Stimulated activated CD4-positive, alpha-beta T cell treated with anti-CD3 and anti-CD28 coated beads, Interleukin-4, amount 100 ng/mL, for 4 hours (primary cell): ENCODE measurements at places on chromosomes 4 and X.

DNA sequence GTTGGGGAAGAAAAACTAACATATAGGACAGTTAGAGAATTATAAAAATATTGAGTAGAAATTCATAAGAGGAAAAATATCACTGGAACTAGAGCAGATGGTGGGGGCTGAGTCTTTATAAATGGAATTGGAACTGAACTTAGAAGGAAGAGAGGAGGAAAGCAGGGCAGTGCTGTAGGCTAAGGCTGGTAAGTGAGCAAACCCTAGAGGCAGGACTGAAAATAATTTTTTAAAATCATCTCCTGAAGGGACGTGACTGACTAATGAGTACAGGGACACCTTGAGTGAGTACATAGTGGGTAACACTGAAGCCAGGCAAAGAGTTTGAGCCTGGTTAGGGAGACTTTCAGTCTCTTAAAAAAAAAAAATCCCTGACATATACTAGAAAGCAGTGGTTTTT, 63.3 kb downstream of the GALNT7 start:
- DNase-seq, result no peak

GRCh38 chrX:56728752-56729151, 291 bp upstream of the NBDY start:
- peak; percentile 6 for DNase-seq

DNA sequence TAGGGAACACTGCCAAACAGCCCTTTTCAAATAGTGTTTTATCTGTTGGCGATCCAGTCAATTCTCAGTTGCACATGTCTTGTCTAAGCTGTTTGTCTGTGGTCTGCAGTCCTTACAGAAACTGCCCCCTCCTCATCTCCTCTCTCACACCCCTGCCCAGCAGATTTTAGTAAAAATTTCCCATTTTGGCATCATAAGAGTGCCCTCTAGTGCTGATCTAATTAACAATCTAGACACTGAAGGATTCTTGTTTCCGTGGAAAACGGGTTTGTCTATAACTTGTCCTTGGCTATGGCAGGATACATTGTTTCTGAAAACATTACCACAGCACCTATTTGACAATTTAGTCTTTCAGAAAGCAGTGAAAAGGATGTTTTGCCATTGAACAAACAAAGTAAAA, 227.2 kb upstream of the MBNL3 start:
- DNase-seq, result no peak

DNA sequence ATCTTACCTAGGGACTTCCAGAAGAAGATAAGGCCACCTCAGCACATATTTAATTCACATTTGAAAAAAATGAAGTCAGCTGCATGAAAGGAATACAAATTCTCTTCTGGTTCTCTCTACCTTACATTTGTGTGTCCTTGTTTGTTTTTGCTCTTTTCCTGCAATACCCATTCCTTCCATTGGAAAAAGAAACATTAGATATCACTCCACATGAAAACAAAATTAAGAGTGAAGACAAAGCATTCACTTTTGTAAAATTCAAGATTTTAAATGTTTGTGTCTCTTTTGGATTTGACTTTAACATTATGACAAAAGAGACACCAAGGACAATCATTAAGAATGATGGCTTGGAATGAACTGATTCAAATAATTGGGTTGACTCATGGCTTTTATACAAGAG, 1351.8 kb downstream of the FSTL5 start:
- no peak for DNase-seq

GRCh38 chr4:142380052-142380602, 466.0 kb downstream of the INPP4B start:
- DNase-seq, result no peak

GRCh38 chr4:149793459-149793858, 22.2 kb downstream of the IQCM start:
- DNase-seq, result no peak

DNA sequence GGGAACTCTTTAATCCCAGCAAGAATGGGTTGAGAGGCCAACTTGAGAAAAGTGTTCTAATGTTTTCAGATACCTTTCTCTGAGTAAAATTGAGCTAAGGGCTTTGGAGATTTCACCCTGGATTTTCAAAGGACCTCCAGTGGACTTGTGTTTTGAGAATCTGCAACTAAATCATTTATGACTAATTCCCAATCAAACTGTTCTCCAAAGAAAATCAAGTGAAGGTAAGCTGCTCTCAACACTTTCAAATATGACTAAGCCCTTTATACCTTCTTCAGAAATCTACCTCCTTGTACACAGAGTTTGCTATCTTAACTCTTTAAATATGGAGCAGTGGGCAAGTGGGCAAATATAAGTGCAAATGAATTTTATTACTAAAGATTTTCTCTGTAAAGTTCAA, 392.9 kb downstream of the PDGFC start:
- DNase-seq, result no peak
